ENCODE measurements at places on chromosomes 7 and 10.

DNA sequence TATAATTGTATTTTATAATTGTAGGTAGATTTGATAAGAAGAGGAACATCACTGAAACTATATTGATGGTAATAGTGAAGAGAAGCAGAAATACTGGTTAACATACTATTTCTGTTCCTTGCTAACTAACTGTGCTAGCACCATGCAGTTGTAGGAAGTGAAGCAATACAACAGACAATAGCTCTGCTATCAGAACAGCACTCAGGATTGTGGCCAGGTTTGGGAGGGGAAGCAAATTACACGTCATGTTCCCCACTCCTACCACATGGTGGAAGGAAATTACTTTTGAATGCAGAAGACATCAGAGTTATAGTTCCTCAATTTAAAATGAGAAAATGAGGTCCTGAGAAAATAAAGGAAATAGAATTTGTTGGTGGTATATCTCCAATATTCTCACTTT lies 151.1 kb downstream of the DGKB start:
- no peak for DNase-seq

DNA sequence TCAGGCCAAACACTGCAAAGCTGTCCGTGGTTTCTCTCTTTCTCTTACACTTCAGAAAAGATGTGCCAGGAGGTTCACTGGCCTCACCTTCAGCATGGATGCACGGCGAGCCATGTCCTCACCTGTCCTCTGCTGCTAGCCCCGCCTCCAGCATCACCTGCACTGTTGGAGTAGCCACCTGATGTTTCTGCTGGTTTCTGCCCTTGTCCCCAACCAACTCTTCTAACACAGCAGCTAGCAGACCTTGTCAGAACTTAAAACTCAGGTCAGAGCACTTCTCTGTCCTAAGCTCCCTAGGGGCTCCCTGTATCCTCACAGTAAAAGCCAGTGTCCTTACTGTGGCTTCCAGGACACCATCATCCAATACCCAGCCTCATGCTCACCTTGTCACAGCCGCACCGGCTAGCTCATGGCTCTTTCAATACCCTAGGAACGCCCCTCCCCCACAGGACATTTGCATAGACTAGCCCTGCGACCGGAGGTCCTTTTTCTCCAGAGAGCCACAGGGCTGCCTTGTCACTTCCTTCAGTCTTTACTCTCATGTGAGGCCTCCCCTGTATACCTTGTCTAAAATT lies 15.2 kb downstream of the PALD1 start:
- no peak for DNase-seq

- DNase-seq: no peak
Observed at GRCh38 chr10:14564268-14564744, 210.4 kb downstream of the FAM107B start.

DNA sequence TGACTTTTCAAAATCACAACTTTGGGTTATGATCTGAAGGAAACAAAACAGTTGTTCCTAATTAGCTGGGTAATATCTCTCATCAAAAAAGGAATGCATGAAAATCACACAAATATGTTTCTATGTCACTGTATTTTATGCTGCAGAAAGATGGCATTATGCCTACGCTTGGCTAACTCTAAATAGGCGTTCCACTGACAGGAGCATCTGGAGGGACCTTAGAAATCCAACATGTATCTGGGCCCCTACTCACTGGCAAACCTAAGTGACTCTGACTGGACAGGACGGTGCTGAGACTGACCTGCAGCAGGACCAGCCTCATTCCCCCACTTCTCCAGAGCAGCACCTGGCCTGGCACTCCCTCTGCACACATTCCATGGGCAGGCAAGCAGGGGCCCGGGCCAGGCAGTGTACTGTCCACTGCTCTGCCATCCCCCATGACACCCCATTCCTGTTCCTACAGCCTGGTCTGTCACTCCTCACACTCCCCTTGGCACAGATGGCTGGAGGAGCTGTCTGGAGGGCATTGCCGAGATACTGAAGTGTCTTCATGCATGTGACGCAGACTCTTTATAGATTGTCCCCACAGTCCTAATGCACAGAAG lies 2.6 kb upstream of the MYL7 start:
- DNase-seq: no peak

GRCh38 chr7:100627238-100627549 lies 14.2 kb downstream of the TFR2 start:
- DNase-seq: no peak

- no peak for DNase-seq
Observed at GRCh38 chr10:23099816-23100215, 4.4 kb downstream of the MSRB2 start.

DNA sequence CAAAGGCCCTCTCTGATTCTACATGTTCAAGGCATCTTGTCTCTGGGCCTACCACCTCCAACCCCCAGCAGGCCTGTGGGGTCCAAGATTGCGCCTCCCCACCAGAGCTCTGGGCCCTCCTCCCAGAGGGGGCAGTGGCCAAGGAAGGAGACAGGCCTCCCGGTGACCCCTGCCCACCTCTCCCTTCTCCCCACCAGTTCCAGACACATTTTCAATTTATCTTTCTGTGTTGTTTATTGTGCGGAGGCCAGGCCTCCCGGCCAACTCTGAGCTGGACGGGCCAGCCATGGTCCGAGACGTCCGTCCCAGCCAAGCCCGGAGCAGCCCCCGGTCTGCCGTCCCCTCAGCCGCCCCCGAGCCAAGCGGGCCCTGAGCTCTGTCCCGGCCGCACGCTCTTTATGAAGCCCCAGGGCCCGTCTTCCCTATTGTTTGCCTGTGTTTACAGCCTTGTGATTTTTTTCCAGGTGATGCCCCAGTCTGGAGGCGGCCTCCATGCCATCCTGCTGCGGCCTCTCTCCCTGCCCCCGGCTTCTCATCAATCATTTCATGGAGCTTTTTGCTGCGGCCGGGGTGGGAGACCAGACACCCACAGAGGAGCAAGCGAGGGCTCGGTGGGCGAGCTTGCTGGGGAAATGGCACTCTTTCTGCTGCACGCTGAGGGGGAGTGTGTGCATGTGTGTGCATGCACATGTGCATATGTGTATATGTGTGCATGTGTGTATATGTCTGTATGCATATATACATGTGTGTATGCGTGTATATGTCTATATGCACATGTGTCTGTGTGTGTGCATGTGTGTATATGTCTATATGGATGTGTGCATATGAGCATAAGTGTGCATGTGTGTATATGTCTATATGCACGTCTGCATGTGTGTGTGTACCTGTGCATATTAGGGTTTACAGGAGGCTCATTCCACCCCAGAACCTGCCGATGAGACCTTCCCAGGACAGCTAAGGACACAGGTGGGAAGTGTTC lies 52.7 kb upstream of the ELN start:
- DNase-seq: no peak

DNA sequence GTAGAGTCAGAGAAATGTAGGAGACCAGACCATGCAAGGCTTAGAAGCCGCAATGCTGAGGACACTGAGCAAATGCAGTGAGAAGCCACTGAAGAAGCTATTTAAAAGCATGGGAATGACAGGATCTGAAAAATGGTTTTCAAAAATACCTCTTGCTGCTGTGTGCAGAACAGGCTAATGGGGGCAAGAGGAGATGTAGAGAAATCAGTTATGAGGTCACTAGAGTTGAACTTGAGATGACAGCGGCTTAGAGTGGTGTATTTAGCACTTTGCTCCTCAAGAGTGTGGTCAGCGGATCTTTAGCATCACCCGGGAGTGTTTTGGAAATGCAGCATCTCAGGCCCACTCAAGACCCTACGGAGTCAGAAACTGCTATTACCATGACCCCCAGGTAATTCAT lies 48.8 kb downstream of the KIAA1549 start:
- DNase-seq: no peak

All from hindlimb muscle (tissue), 1 donor.